ENCODE measurements at places on chromosomes 12 and 14.

GRCh38 chr12:121532503-121533393, 48.1 kb downstream of the KDM2B start:
- no peak for DNase-seq

- no peak for DNase-seq
Measured at GRCh38 chr12:129771238-129771637, 132.6 kb downstream of the TMEM132D start.

DNA sequence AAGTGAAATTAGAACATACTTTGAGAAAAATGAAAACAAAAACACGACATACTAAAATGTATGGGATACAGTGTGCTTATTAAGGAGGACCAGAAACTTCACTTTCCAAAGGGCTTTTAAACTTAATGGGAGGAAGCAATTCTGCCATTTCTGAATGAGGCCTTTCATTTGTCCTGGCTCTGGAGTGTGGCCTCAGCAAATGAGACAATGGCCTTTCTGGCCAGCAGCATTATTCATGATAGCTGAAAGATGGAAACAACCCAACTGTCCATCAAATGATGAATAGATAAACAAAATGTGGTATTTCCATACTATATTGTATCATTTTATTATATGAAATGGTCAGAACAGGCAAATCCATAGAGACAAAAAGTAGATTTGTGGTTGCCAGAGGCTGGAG, 338.6 kb downstream of the CEP128 start:
- no peak for DNase-seq

DNA sequence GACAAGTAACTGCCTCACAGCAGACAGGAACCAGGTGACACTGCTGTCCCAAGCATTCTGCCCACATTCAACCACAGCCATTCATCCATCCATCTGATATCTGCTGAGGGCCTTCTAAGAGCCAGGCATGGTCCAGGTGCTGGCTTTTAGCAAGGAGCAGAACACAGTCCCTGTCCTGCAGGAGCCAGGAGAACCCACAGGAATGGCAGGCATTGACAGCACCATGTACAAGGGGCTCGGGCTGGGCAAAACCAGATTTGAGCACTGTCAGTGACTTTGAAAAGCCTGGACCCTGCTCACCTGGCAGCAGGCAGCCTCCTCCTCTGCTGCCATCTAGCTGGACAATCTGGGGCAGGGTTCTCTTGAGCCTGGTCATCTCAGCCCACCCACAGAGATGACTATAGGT, 137.0 kb downstream of the ZFP36L1 start:
- DNase-seq: no peak

- no peak for DNase-seq
Measured at GRCh38 chr12:51017452-51017851, 8.7 kb downstream of the SLC11A2 start.

DNA sequence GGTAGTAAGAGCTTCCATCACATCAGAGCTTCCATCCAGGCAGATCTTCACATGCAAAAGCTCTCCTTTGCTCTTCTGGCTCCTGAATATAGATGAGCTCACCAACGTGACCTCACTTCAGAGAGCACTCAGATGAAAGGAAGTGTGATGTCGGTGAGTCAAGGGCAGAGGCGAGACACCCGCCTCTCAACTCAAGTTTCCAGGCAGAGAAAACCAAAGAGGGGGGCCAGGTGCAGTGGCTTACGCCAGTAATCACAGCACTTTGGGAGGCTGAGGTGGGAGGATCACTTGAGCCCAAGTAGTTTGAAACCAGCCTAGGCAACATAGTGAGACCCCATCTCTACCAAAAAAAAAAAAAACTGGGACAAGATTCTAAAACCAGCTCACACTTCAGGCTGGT, 126.9 kb downstream of the DUSP6 start:
- DNase-seq: peak; percentile 89
